ENCODE measurements at places on chromosomes 6 and 20. TPM values are rescaled to one million over a fixed set of nuclear protein-coding genes. Genes with fewer than 3 reads are reported as not detected.
A peak's percentile ranks its signal among the peaks of the same experiment; 100 is the strongest.

Gene COL11A2
- 1.7 TPM for total RNA-seq

Gene GRM1
- 8.5 TPM for total RNA-seq

Gene EYA4
- total RNA-seq: 24.2 TPM

Gene TNFRSF21
- total RNA-seq: 3.5 TPM

Gene CLPSL1
- not detected for total RNA-seq

Gene VWA7
- 21.5 TPM for total RNA-seq

Gene SLC22A7
- total RNA-seq: not detected

Gene CRIP3
- 11.2 TPM for total RNA-seq

DNA sequence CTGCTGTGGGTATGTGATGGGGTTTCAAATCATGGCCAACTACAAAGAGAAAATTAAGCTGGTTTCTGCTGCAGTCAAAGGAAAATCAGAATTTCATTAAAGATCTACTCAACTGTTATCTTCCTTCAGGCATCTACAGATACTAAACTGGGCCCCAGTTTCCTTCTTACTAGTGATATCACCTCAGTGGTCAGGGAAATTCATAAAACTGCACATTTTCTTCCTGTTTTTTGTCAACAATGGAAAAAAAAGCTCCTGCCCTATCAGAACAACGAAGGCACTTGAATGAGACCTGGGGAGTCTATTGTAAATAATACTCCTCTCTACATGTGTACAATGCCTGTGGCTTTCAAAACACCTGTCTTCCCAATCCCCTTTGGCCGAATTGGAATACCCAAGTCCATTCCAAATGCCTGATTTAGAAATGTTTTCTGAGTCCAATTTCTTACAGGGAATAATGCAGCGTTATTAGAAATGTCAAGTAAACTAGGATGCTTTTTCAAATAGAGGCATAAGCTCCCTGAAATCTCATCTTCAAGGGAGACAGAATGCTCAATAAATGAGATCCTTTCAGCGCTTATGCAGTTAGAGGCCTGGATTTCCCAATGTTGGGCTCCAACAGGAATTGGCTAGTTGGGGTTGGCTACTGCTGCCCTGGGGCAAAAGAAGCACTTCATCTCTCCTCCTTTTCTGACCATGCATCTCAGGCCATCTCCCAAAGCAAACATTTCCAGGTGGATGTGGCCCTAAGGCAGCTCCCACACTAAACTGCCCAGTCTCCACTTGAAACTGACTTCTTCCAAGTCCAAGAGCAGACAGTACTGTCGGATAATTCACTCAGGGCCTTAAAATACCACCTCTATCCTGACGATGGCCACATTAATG lies 143.3 kb downstream of the NFATC2 start:
- no peak for DNase-seq

- DNase-seq: no peak
These were observed 207.1 kb upstream of the MARCKS start for GRCh38 chr6:113649880-113650609.

GRCh38 chr6:13635948-13636658 lies 21.0 kb downstream of the NOL7 start:
- no peak for DNase-seq

- no peak for DNase-seq
These were observed 19.8 kb downstream of the DACT2 start for GRCh38 chr6:168299541-168300511.

DNA sequence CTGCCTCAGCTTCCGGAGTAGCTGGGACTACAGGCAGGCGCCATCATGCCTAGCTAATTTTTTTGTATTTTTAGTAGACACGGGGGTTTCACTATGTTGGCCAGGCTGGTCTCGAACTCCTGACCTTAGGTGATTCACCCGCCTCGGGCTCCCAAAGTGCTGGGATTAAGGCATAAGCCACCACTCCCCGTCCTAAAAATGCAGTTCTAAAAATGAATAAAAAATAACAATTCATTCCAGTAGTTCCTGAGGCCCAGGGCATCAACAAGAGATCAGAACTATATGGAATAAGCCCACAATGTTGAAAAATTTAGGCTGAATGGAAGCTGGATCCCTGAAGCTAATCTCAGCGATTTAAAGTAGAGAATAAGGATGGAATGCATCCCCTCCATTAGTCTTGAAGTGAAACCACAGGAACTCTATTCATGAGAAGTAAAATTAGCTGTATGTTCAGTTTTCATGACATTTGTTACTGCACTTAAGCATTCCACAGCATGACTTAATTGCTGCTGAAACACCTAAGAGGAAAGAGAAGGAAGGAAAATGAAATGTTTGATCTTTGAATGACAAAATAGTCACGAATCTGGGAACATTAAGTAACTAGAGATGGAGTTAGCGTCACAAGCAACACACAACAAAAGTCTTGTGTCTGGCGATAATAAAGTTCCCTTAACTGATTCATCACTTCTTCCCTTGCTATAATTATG lies 80.4 kb upstream of the RIPOR2 start:
- no peak for DNase-seq

GRCh38 chr20:40286975-40287531 lies 402.0 kb downstream of the MAFB start:
- peak; percentile 85 for DNase-seq

- no peak for DNase-seq
These were observed 30.9 kb downstream of the ZFP64 start for GRCh38 chr20:52160621-52161204.

DNA sequence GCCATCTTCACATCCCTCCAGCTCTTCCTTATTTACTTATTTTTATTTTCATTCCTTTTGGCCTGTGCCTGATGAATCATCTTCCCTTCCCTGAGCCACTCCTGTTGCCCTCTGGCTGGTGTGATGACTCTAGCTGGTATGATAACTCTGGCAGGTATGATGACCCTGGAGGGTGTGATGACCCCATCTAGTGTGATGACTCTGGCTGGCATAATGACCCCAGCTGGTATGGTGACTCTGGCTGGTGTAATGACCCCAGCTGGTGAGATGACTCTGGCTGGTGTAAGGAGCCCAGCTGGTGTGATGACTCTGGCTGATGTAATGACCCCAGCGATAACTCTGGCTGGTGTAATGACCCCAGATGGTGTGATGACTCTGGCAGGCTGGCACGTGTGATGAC lies 426.8 kb downstream of the QKI start:
- no peak for DNase-seq

- peak; percentile 76 for DNase-seq
These were observed 208.4 kb downstream of the ANKRD60 start for GRCh38 chr20:58019850-58020625.

- no peak for DNase-seq
These were observed 967.3 kb upstream of the ADGRB3 start for GRCh38 chr6:67667637-67668422.

- DNase-seq: no peak
These were observed 39.9 kb upstream of the FRMD1 start for GRCh38 chr6:168118935-168119334.

DNA sequence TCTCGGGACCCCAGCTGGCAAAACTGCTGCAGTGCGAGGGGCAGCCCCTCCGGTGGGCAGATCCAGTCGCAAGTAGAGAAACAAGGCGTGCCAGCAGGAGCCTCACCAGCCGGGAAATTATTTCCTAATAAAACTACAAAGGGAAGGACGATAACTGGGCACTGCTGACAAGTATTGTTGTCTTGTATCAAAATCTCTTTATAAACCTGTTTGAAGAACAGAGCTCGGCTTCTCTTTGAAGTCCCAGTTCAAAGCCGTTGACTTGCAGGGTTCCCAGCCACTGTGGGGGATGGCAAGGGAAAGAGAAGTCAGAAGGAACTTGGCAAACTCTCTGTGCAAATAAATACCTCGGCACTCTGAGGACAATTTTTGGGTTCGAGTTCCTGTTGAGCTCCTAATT lies 504.5 kb downstream of the CD83 start:
- DNase-seq: no peak

- DNase-seq: no peak
These were observed 1.3 kb downstream of the BTBD3 start for GRCh38 chr20:11918981-11919380.

DNA sequence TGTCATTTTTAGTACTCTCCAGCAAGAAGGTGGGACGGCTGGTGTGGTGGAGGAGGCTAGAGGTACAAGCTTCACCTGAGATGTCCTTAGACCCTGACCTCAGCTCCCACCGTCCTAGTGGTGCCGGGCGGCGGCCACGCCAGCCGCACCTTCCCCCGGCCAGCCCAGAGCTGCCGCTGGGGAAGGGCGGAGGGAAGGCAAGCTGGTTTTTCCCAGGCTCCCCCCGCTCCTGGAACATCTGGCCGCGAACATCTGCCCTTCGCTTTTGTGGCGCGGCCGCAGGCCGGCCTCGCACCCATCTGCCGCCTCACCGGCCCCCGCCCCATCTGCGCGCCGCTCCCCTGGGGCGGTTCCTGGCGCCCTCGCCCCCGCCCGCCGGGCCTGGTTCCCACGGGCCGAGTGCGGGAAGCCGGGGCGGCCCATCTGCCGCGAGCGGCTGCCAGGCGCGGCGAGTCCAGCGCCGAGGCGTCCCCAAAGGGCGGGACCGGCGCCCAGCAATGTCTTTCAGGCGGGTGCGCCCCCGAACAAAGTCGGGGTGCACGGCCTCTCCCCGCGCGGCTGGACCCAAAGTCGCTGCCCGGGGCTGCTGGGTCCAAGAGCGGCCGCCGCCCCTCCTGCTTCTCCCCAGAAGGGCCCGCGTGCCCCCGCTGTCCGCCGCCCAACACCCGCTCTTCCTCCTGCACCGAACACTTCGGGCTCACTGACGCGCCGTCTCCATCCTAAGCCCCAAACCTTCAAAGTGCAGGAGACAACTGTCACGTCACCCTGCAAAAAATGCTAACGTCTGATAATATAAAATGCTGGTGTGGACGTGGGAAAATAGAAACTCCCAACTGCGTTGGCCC lies 17.3 kb upstream of the ID1 start:
- peak; percentile 88 for DNase-seq

- no peak for DNase-seq
These were observed 151.8 kb upstream of the HEY2 start for GRCh38 chr6:125597411-125598253.

- DNase-seq: no peak
These were observed 359.6 kb downstream of the RNF144B start for GRCh38 chr6:18746727-18747126.

GRCh38 chr6:139528471-139528870 lies 154.0 kb upstream of the CITED2 start:
- DNase-seq: no peak

DNA sequence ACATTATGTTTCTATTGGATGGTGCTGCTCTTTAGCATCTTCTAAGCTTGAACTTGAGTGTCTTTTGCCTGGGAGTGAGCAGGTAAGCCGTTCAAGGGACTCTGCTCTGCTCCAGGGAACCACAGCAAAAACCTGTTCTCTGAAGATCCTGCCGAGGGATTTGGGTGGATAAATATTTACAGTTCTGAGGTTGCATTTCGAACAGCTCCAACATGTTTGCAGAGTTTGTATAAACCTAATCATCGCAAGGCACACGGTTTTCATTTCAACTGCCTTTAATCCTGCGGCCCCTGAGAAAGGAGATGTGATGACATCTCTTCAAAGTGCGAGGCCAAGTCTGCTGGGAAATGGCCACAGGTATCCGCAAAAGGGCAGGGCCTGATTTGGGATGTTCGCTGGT lies 293.4 kb downstream of the TFAP2C start:
- DNase-seq: no peak

- no peak for DNase-seq
These were observed 25.8 kb downstream of the CBFA2T2 start for GRCh38 chr20:33515569-33516216.

DNA sequence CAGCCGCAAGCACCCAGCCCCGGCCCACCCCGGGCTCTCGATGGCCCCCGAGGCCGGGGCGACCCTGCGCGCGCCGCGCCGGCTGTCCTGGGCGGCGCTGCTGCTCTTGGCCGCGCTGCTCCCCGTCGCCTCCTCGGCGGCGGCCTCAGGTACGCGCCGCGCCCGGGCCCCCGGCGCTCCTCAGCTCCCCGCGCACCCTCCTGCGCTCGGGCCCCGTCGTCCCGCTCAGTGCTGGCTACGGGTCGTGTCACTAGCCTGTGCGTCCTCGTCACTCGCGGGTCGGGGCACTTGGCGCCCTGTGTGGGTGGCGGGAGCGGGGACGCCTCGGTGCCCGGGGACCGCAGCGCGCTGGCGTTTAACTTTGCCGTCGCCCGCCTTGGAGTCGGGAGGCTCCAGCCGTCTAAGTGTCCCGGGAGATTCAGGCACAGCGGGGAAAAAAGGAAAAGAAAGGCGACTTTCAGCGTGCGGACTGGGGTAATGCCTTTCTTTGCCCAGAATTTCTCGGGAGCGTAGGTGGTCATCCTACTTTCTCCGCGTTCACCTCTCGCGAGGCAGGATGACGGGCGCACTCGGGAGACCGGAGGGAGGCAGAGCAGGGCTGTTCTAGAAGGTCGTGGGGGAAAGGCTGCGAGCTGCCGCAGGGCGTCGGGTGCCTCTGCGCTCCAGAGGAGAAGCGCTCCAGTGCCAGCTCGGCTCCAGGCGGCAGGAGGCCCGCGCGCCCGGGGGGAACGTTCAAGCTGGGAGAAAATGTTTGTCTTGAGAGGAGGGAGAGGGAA lies 545 bp downstream of the FNDC1 start:
- DNase-seq: no peak

DNA sequence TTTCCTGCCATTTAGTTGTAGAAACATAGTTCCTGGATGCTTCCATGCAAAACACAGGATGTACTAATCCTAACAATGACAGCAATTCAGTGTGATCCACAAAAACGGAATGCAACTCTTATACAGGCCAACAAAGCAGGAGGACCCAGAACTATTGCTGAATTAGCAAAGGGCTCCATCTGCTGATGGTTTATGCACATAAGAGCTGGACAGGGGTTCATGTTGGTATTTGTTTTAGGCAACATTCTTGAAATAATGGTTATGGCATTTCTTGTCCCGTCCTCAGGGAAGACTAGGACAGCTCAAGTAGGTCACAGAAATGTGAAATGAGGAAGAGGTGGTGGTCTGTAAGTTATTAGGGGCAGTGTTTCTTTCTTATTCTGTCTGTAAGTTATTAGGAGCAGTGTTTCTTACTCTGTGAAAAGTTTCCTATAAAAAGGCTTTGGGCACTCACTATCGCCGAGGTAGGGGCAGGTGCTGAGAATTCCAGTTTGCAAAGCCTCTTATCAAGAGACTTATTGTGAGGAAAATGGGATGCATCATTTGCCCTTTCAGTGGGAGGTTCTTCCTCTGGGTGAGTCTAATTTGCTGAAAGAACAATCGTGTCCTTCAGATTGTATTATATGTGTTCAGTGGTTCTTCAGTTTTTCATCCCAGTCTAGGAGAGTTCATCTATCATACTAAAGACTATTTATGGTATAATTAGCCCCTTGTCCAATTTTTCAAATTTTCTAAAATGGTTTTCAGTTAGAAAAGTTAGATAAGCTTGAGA lies 171.1 kb downstream of the MCHR2 start:
- DNase-seq: no peak

DNA sequence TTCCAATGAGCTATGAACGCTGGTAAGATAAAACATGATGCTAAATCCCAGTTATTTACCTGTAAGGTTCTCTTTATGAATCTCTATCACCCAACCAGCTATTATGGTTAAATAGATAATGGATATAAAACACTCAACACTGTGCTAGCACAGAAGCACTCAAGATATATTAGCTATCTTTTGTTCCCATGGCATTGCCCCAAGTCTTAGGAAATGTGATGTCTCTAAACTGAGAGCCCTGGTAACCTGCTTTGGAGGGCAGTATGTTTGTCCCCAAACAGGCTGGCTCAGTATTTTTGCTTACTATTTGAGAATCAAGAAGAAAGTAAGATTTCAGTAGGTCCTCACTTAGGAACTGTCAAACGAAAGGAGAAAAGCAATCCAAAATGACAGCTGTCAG lies 90.5 kb downstream of the BTBD9 start:
- DNase-seq: no peak
